ENCODE measurements at places on chromosomes 11 and 22. TPM values are rescaled to one million over a fixed set of nuclear protein-coding genes. Genes with fewer than 3 reads are reported as not detected.

Gene LMO1
- polyA plus RNA-seq = 0.59 TPM

Gene DDX25
- polyA plus RNA-seq = 0.35 TPM

Gene ISX
- polyA plus RNA-seq = not detected

Gene MYO7A
- 2.2 TPM for polyA plus RNA-seq

Gene GPR83
- 0.16 TPM for polyA plus RNA-seq

Gene C11orf42
- 0.14 TPM for polyA plus RNA-seq

Gene RHOG
- polyA plus RNA-seq = 24.9 TPM

Gene TESMIN
- 0.31 TPM for polyA plus RNA-seq

Gene PIWIL4
- 2.7 TPM for polyA plus RNA-seq

Gene MUC2
- polyA plus RNA-seq = not detected

Gene OR2D2
- not detected for polyA plus RNA-seq

Gene MS4A6E
- polyA plus RNA-seq = not detected

Gene ALDH3B2
- polyA plus RNA-seq = 0.14 TPM

Gene OR51A2
- not detected for polyA plus RNA-seq

Gene RAG2
- 0.18 TPM for polyA plus RNA-seq

Gene OR51B4
- polyA plus RNA-seq = not detected

Gene ELF5
- 2.8 TPM for polyA plus RNA-seq

- DNase-seq = no peak
Measured at GRCh38 chr11:69746752-69747742, 28.1 kb downstream of the FGF4 start.

DNA sequence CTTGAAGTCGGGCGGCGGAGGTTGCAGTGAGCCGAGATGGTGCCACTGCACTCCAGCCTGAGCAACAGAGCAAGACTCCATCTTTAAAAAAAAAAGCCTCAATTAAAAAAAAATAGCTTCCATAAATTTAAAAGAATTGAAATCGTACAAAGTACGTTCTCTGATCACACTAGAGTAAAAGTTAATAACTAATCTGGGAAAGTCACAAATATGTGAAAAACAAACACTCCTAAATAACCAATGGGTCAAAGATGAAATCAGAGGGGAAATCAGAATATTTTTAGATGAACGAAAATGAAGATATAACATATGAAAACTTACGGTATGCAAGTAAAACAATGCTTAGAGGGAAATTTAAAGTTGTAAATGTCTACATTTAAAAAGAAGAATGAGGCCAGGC is 19.8 kb downstream of the NEFH start:
- no peak for DNase-seq

- DNase-seq = no peak
Measured at GRCh38 chr11:34565417-34566207, 52.0 kb upstream of the ELF5 start.

GRCh38 chr22:23580576-23581259 is 628 bp upstream of the IGLL1 start:
- DNase-seq = no peak

GRCh38 chr11:35992548-35992947 is 48.7 kb downstream of the LDLRAD3 start:
- DNase-seq = no peak

- peak; percentile 53 for DNase-seq
Measured at GRCh38 chr11:6611092-6611962, 689 bp downstream of the TAF10 start.

- DNase-seq = no peak
Measured at GRCh38 chr11:15159085-15159484, 44.4 kb downstream of the INSC start.

- DNase-seq = peak; percentile 87
Measured at GRCh38 chr11:69166218-69167115, 10.7 kb downstream of the SMIM38 start.

DNA sequence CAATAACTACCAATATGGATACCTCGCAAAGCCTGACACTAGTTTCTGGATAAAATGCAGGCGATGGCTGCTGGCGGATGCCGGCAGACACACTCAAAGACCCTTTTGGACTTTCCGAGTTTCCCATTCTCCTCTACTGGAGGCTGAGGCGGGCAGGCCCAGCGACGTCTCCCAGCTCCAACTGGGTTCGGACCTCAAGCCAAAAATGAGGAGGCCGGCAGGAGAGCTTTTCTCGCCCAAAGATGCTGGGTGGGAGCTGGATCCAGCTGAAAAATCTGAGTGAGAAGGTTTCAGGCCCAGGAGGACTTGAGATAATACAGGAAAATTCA is 428 bp upstream of the FEZ1 start:
- DNase-seq = no peak

- no peak for DNase-seq
Measured at GRCh38 chr11:15568440-15568839, 453.7 kb downstream of the INSC start.

- DNase-seq = peak; percentile 62
Measured at GRCh38 chr11:79414041-79414440, 26.8 kb downstream of the TENM4 start.

GRCh38 chr11:16973338-16973964 is 40.8 kb downstream of the PLEKHA7 start:
- DNase-seq = no peak

GRCh38 chr11:117871160-117871559 is 5.3 kb downstream of the FXYD6 start:
- DNase-seq = no peak

DNA sequence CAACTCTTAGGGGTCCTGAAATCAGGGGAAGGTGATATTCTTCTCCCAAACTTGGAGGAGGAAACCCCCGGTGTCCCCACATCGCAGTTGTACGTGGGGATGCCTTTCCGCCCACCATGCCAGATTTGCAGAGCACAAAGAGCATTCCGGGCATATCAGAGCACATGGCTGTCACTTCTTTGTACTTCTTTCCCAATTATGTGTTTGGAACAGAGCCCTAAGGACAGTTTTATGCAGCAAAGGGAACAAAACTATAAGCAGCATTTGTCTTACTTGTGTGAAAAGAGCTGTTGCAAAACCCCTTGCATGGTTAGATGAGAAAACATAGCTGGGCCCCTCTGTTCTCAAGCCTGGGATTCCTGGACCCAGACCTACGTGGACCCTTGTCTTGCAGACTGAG is 41.2 kb downstream of the NTM start:
- DNase-seq = no peak

- no peak for DNase-seq
Measured at GRCh38 chr11:68931911-68932310, 28.2 kb downstream of the IGHMBP2 start.

- DNase-seq = no peak
Measured at GRCh38 chr11:117239295-117239694, 6.8 kb downstream of the RNF214 start.

GRCh38 chr11:126519764-126520734 is 164.6 kb downstream of the ST3GAL4 start:
- DNase-seq = peak; percentile 91

- no peak for DNase-seq
Measured at GRCh38 chr11:2077061-2077802, 62.0 kb downstream of the IGF2 start.

DNA sequence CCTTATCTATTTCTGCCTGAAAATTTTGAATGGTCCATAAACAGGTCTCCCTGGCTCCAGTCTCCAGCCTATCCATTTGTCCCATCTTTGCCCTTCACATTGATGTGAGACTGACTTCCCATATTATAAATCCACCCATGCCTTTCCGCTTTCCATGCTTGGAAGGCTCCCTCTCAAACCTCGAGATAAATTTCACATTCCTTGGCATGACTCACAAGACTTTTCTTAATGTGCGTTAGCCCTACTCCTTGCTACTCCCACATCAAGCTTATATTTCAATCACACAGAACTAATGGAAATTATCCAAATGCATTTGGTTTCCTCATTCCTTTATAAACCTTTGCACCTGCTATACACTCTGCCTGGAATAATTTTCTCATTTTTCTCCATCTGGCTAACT is 163.7 kb upstream of the NTM start:
- DNase-seq = no peak

DNA sequence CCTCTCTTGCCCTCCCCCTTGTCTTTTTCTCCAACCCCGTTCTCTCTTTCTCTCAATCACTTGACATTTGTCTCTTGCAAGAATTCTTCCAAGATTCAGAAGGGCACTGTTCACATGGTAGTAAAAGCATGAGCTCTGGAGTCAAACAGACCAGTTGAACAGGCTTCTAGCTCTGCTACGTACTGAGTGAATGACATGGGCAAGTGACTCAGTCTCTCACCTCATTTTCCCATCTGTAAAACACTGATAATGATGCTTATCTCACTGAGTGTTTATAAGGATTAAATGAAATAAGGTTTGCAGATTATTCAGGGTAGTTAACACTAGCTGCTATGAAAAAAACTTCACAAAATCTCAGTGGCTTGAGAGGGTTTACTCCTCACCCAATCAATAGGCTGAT is 5.9 kb upstream of the IL10RA start:
- no peak for DNase-seq

GRCh38 chr11:10823152-10823579 is 14.4 kb upstream of the EIF4G2 start:
- no peak for DNase-seq

GRCh38 chr11:6745465-6746015 is 26.2 kb downstream of the OR2AG2 start:
- no peak for DNase-seq

- peak; percentile 86 for DNase-seq
Measured at GRCh38 chr11:80321786-80322185, 881.0 kb upstream of the TENM4 start.

DNA sequence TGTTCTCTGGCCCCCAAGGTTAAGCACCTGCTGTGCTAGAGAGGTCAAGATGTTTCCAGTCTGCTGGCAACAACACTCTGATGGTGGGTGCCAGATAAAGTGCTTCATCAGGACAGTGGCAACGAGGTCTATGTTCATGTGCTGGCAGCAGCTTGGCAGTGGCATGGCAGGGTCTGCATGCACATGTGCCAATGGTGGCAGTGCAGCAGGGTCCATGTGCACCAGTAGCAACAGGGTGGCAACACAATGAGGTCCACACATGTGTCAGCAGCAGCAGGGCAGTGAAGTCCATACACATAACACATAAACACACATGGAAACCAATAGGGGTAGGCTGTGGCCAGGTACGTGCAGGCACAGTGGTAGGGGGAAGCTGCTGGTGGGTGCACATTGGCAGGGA is 48.4 kb upstream of the FAR1 start:
- no peak for DNase-seq

DNA sequence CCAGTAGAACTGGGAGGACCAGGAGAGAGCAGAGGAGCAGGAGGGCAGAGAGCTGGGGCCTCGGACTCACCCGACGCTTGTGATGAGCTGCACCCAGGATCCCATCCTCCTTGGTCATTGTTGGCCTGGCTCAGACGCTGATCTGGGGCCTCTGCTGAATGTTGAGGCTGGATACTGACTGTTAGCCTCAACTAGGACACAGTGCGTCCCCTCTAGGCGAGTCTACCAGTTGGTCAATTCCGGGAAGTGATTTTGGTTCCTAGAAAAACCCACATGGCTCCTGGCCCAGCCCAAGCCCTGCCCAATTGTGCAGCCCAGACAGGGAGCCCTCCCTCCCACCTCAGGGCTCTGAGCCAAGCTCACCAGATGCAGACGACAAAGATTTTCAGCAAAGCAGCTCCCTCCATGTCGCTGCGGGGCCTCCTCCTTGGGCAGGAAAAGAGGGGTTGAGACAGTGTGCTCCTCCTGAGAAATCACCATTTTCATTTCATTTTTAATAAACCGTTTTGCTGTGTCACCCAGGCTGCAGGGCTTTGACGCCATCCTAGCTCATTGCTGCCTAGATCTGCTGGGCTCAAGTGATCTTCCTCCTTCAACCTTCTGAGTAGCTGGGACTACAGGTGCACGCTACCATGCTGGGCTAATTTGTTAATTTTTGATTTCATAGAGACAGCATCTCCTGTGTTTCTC is at the start of gene APOL4:
APOL4 (minus strand) TSS at position 180 of the 690 bp plus-strand sequence; CDS start at position 105, 75 bp downstream.
- peak; percentile 94 for DNase-seq

Measured in muscle of leg (tissue), 16 donors.